Stimulated activated CD8-positive, alpha-beta memory T cell treated with anti-CD3 and anti-CD28 coated beads, Interleukin-4, amount 100 ng/mL, for 48 hours (primary cell): ENCODE measurements at places on chromosomes 6 and 20.

DNA sequence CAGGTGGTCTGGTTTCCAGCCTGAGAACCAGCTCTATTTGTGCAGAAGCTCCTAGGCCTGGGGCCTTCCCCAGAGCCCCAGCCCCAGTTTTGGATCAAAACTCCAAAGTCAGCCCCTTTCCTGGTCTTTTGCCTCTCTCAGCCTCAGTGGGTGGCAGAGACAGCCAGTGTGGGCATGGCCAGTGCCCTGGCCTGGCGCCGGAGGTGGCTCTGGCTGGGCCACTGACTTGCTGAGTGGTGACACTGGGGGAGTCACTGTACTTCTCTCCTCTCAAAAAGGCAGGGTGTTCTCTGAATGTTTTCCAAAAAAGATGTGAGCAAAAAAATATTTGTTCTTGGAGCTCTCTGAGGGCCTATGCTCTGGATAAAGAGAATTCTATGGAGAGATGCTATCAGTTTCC is 20.0 kb upstream of the MLN start:
- no peak for DNase-seq

DNA sequence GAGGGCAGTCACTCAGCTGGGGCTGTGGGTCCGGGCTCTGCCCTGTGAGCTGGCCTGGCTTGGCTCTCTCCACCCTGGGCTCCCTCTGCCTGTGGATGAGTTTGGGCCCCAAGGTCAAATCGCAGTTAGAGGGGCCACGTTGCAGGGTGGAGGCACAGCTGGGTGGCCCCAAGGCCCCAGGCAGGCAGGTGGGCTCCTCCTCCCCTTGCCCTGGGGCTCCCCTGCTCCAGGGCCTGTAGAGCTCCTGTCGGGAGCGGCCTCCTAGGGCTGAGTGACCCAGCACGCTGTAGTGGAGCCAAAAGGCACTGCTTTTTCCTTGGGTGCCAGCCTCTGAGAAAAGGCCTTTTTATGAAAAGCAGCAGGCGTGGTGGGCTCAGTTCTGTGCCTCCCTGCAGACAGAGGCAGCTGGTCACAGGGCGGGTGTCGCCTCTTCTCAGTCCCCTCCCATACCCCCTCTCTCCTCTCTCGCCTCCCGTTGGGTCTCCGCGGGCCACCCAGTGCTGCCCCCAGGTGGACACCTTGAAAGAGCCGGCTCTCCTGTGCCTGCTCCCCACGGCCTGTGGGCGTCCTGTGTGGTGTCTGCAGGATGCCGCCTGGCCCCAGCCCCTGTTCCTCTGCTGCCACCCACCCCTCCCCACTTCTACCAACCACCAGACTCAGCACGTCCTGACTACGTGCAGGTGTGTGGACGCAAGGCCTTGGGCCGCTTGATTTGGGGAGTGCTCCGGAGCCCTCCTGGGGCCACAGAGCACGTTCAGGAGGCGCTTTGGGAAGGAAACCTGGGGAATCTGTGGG is 13.2 kb downstream of the SS18L1 start:
- DNase-seq, result peak; percentile 86

DNA sequence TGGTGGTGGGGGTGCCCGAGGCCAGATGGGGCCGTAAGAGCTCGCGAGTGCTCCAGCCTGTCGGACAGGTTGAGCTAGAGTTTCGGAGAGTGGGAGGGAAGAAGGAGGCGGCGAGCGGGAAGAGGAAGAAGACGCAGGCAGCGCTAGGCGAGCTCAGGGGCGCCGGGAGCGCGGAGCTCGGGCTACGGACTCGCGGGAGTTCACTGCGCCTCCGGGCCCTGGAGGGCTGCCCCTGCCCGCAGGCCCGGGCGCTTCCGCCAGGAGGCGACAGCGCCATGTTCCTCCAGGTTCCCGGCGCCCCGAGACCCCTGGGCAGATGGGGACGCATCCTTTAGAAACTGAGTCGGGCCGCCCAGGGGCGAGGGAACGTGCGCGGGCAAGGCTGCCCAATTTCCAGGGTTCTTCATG is 984 bp downstream of the TFAP2C start:
- DNase-seq, result peak; percentile 40

DNA sequence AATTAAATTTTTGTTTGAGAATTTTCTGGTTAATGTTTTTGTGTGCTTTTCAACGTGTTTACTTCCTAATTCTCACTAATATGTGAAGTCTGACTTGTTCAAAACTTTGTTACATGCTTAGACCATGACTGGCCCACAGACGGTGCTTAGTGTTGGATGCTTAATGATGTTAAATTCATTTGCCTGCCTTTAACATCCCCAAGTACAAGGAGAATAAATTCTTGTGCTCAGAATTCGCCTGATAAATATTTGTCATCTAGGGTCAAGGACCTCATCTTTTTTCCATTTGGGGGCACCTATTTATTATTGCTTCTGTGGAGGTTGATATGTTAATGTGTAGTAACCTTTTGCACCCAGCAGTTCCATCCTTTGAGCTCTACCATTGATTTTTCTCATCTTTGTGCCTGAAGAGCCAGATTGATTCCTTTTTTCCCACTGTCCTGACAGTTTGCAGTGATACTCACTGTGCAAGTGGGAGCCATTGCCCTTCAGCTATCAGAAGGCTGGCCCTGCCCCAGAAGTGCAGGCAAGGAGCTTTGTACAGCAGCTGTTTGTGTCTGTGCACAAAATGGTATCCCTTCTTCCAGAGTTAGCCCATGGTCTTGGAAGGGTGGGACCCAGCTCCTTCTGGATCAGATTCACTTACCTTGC is 170.8 kb downstream of the PDE7B start:
- DNase-seq, result no peak

DNA sequence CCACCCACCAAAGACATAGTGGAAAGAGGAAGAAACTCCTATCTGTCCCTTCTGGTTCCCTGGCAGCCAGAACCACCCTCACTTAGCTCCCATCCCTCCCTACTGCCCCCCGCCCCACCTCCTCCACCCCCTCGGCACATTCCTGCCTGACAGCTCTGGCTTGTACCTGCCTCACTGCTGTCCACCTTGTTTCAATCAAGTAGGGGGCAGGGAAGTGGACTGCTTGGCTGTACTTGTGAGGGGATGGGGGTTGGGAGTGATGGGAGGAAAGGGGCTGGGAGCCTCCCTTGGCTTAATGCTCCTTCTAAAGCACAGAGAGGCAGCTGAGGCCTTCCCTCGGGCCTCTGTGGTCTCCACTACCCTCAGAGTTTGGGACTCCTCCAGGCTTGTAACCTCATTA is 22.1 kb upstream of the ZNF76 start:
- DNase-seq, result no peak

GRCh38 chr6:34067814-34068213 is 78.1 kb downstream of the GRM4 start:
- no peak for DNase-seq

DNA sequence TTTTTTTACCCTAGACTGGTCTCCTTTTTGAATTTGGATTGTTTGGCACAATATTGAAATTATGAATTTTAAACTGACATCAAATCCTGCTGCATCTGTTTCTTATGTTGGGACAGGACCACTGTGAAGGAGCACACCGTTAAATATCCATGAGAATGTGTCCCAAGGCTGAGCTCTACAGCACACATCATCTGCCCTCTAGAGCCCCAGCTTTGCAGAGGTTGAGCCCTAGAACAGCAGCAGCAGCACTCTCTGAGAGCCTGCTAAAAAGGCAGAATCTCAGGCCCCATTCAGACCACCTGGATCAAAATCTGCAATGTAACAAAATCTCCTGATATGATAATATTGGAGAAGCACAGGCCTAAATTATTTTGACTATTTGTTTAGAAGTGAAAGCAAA is 192.1 kb upstream of the CCN2 start:
- no peak for DNase-seq

DNA sequence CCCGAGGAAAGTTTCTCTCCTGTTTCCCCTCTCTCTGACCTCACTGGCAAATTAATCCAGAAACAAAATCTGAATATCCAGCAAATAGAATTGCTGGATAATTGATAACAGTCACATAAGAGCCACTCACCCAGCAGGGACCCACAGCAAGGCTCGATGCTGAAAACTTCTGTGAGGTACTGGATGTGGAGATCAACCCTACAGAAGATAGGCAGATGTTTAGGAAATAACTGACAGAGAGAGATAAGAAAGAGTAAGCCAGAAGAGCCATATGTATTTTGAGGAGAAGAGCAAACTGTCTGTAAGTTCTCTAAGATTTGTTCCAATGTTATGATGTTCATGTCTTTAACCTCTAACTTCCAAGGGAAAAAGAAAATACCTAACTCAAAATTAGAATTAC is 59.7 kb downstream of the PKHD1 start:
- DNase-seq, result no peak

DNA sequence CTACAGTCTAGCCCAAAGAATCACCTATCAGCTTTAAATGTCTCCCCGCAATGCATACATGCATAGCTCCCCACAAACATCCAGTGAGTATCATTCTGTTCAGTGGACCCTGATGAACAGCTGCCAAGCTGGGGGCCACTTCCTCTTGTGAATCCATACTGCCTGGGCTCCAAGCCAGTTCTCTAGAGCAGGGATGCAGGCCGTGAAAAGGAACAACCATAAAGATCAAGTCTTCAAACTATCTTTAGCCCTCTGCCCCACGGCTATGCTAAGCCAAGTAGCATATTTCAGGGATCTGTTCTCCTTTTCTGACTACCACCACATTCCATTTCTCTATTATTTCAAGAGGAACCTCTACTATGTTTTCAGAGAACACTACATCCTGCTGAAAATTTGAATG is 191.7 kb upstream of the BTBD3 start:
- no peak for DNase-seq

GRCh38 chr6:128161839-128162238 is 261.0 kb upstream of the THEMIS start:
- no peak for DNase-seq

DNA sequence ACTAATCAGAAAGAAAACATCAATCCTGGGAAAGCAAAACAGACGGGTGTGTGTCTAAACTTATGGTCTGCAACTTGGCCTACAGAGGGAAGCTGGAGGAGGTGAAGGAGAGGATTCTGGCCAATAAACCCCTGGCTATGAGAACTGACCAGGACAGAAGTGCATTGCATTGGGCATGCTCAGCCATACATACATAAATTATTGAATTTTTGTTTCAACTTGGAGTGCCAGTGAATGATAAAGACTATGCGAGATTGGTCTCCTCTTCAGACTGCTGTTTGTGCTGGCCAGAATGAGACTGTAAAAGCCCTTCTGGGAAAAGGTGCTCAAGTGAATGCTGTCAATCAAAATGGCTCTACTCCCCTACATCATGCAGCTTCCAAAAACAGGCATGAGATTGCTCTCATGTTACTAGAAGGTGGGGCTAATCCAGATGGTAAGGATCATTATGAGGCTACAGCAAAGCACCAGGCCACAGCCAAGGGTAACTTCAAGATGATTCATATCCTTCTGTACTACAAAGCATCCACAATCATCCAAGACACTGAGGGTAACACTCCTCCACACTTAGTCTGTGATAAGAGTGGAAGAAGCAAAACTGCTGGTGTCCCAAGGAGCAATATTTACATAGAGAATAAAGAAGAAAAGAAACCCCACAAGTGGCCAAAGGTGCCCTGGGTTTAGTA is 17.4 kb downstream of the ADNP start:
- DNase-seq, result no peak

- no peak for DNase-seq
Observed at GRCh38 chr6:106204961-106205360, 118.8 kb downstream of the PRDM1 start.

- DNase-seq, result peak; percentile 50
Observed at GRCh38 chr20:61886721-61887595, 178.7 kb downstream of the TAF4 start.

DNA sequence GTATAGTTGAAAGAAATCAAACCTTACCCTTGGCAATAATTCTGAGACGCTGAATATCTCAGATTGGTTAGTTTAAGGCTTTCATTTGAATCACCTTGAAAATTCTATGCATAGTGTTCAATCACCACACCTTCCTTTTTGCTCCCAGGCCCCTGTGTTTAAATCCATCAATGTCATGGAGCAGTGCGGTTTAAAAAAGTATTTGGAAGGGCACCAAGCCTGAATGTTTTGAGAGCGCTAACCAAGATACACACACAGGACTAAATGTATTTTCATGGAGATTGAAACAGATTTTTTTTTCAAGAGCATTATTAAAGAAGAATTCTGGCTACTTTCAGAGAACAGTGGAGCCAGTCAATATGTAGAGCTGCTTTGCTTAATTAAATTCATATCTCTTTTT is 195.7 kb downstream of the CENPW start:
- no peak for DNase-seq

DNA sequence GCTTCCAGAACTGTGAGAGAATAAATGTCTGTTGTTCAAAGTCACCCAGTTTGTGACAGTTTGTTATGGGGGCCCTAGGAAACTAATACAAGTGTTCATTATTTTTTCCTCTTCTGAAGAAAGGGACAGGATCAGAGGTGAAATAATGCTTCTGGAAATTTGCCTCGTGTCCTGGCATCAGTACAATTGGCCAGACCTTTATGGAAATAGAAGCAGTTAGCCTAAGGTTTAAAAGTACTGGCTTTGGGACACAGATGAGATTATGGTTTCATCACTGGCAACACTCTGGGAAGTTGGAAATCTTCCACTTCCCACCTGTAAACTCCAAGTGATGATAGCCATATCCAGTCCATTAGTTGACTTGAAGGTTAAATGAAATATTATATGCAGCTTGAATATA is 88.7 kb downstream of the PLCB1 start:
- DNase-seq, result no peak

DNA sequence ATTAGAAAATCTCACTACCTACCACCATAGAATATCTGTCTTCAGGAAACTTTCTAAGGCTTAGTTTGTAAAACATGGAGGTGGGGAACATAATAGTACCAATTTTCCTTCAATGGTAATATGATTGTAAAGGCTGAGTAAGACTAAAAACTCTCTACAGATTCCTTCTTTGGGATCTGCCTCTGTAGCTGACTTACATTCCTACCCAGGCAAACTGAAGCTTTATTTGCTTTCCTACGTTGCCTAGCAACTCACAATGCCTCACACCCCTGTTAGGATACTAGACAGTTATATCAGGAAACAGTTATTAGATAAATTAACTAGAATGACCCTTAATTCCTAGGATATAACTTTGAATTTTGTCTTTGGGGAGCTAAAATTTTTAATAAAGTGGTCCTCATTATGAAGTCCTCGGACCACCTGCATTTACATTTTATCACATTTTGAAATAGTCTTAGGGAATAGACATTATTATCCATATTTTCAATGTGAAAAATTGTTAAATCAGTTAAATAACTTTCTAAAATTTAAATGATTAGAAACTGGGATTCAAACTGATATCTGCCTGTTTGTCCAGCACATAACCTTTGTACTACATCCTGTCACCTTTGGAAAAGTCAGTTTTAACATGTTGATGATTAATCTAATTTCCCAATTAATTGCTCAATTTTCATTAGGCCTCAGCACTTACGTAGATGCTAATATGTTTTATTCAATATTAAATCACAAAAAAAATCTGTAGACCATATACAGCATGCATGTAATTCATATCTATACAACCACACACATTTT is 591.4 kb downstream of the RNF144B start:
- no peak for DNase-seq

DNA sequence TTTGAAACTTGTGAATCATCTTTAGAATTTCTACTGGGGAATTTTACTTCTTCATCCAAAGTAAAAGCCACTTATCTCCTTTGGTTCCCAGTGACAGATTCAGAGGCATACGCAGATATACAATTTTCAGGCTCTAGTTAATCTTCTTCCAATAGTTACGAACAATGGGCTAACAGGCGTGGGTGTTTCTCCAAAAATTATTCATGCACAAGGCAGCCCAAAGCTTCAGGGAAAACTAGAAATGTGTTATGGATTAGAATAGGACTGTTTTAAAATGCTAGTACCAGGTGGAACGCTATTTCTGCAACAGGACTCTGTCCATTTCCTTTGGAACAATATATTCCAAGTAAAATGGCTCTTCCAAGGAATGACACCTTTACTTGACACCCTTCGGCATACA is 102.2 kb downstream of the ZNF217 start:
- no peak for DNase-seq

- DNase-seq, result no peak
Observed at GRCh38 chr6:104969108-104969507, 12.2 kb downstream of the LIN28B start.
